HuH-7 (cell line): ENCODE measurements at places on chromosomes 7 and 10.

DNA sequence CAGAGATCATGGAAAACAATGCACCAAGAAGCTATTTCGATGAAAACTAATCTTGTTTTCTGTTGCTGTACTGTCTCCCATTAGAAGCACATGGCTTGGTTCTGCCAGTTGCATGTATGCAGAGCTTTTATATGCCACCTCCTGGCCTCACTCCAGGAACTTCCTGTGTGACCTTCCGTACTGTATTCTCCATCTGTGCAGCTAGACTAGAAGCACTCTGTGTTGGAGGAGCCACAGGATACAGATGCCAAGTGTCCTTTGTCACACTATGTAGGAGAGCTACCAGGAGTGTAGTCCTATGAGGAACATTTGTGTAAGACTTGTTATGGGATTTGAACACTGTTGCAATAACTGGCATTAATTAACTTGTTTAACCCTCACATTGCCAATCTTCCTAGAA lies 503.5 kb upstream of the TPK1 start:
- no peak for DNase-seq

GRCh38 chr7:111390000-111390399 lies 172.3 kb downstream of the IMMP2L start:
- no peak for DNase-seq

DNA sequence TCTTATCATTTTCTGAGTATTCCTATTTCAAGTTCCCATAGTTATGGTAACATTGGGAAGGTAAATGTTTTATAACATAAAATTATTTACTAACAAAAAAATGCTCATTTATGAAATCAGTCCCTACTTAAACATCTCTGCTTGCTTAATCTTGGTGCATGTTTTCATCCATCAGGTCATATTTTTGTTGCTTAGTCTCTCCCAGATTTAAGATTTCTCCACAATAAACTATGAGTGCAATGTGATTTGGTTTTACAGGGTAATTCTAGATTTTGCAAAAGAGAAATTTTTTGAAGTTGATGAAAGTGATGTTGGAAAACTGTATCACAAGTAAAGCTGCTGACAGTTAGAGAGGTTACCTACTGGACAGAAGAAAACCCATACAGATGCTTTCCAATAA lies 28.6 kb downstream of the PIK3AP1 start:
- DNase-seq, result no peak

GRCh38 chr7:128271942-128272481 lies 30.9 kb downstream of the LEP start:
- no peak for DNase-seq

DNA sequence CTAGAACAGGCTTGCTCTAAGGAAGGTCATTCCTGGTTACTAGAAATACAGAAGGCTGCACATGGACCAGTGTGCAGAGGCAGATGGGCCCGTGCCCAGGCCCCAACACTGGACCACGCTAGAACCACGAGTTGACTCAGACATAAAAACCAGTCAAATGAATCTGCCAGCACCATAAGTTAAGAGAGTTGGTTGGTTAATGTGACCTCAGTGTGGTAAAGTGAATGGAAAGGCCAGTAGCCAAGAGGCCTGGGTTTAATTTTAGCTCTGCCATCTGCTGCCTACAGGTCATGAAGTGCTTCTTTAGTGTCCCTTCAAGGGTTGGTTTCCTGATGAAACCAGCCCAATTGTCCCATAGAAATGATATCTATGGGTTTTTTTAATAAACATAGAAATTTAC lies 329.6 kb upstream of the NRP1 start:
- DNase-seq, result no peak

GRCh38 chr7:252216-252965 lies 37.6 kb upstream of the FOXL3 start:
- no peak for DNase-seq

DNA sequence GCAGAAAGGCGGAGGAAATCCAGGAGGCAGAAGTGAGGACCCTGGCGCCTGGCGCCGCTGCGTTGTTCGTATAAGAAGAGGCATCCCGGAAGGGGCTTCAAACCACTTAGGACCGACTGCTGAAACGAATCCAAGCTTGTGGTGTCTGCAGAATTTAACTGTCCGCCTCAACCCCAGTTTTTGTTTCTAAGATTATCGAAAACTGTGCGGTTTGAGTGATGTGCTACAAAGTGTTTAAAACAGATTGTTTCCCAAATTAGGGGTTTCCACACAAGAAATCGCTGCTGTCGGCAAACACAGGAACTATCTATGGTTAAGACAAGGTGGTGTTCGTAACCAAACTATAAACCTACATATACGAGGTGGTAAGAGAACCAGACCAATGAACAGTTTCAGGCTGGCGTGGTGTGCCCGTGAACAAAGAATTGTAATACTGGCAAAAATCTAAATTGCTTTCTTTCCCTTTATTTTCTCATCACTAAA lies 835 bp upstream of the DGKI start:
- DNase-seq, result no peak

DNA sequence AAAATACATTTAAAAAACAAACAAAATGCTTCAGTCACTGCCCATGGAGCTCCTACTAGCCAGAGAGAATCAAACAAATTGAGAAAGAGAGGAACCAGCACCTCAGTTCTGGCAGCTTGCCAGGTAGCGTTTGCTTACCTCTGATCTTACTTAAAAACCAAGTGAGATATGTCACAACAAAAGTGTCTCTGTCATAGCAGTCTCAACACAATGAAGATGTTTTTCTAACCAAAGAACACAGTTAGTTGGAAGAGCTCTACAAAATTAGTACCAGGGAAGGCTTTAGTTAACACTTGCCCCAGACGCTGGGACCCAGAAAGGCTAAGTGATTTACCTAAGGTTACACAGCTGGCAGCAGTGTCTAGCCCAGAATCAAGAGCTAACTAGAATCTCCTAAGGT lies 3.4 kb downstream of the DOCK4 start:
- DNase-seq, result no peak

- DNase-seq, result no peak
Measured at GRCh38 chr7:42253316-42253715, 16.3 kb upstream of the GLI3 start.

DNA sequence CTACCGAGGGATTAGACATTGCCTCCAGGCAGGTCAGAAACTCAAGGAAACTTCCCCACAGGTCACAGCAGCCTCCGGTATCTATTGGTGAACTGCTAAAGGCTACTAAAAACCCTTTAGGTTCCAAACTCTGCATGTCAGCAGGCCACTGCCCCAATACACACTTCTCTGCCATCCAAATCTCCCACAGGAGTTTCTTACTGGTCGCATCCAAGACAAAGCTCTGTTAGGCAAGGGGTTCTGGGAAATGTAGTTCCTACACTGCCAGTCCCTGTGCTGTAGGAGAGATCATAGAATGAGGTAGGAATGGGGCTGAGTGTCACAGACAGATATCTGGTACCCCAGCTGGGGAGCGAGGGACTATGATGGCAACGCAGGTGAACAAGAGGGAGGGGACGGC lies 757.0 kb upstream of the C7orf33 start:
- DNase-seq, result peak; percentile 10

GRCh38 chr7:18086165-18087025 lies 58.7 kb upstream of the PRPS1L1 start:
- peak; percentile 58 for DNase-seq

GRCh38 chr7:34389332-34390078 lies 268.5 kb upstream of the NPSR1 start:
- no peak for DNase-seq

DNA sequence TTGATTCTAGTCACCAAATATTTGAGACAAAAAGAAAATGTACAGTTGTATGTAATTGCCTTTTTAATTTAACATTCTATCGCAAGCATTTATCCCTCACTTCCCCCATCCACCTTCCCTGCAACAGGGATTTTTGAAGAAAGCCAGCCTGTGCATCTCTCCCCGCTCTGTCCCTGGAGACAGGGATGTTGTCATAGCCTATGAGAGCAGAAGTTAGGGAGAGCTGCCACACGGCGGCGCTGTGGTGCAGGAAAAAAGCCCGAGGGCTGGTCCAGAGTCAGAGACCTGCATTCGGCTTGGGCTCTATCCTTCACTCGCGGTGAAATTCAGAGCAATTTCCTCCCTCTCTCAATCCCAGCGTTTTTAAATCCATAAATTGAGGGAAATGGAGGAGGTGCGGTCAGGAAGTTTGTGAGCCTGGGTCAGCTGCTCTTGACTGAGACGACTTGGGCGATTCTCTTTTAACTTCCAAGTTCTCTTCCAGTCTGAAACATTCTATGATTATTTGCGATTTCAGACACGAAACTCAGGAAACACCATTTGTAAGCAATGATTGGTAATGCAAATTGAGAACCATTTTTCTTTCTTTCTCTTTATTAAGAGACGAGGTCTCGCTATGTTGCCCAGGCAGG lies 17.5 kb downstream of the HKDC1 start:
- DNase-seq, result peak; percentile 73

- no peak for DNase-seq
Measured at GRCh38 chr7:11006291-11006690, 32.6 kb downstream of the PHF14 start.

DNA sequence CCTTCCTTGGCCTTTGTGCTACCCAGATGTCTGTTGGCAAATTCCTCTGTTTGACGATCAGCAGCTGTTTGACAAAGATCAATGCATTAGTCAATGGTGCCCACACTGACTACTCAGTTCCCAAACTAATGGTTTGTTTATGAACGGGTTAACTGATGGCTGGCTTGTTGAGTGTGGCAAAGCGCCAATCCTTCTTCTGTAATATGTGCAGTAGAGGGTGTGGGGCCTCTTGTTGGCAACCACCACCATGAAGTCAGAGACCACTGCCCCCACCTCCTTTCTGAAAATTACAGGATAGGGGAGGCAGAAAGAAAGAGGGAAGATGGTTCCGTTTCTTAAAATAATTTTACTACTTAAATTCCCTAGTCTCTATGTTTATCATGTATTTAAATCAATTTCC lies 2.6 kb upstream of the PLCE1 start:
- no peak for DNase-seq

DNA sequence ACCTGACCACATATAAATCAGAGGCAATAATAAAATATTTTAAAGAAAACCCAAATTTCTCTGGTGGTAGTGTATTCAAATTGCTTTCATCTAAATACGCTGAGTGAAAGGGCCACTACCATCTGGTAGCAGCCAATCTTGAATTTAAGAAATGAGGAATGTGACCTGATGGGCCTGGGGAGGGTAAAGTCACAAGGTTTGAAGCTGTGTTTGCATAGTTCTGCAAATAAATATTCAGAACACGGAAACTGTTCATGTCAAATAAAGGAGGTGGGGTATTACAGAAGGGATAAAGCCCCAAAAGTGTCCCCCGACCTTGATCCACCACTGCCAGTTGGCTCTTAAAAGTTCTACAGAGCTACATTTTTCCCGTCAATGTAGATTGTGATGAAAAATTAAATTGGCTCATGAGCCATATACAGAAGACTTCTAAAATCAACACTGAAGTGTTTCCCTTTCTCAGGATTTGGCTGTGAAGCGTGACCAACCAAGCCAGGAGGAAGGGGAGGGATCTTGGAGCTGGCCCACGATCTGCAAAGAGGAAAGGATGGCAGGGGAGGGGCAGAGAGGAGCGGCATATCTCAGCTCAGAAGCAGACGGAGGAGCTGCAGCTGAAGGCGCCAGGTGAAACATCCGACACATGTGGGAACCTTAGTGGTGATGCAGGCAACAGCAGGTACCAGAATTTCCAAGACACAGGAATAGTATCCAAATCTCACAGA lies 39.6 kb downstream of the MPP7 start:
- DNase-seq, result no peak

DNA sequence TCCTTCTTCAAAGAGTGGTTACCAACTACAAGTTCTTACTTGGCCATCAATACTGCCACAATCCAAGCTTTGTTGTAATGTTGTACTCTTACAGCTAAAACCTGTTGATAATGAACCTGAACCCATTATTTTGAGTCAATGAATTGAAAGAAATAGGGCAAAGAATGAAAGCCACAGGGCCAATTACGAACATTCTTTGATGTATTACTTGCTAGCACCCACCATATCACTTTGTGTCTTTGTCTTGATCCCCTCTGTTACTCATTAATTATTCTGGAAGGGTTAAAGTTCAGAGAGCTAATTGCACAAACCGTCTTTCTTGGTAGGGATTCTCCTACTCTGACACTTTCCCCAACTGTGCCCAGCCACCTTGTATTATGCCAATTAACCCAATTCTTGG lies 53.2 kb upstream of the TFEC start:
- no peak for DNase-seq

GRCh38 chr10:63866747-63867140 lies 345.5 kb downstream of the REEP3 start:
- DNase-seq, result peak; percentile 9

- no peak for DNase-seq
Measured at GRCh38 chr10:69721690-69722310, 79.9 kb upstream of the COL13A1 start.

DNA sequence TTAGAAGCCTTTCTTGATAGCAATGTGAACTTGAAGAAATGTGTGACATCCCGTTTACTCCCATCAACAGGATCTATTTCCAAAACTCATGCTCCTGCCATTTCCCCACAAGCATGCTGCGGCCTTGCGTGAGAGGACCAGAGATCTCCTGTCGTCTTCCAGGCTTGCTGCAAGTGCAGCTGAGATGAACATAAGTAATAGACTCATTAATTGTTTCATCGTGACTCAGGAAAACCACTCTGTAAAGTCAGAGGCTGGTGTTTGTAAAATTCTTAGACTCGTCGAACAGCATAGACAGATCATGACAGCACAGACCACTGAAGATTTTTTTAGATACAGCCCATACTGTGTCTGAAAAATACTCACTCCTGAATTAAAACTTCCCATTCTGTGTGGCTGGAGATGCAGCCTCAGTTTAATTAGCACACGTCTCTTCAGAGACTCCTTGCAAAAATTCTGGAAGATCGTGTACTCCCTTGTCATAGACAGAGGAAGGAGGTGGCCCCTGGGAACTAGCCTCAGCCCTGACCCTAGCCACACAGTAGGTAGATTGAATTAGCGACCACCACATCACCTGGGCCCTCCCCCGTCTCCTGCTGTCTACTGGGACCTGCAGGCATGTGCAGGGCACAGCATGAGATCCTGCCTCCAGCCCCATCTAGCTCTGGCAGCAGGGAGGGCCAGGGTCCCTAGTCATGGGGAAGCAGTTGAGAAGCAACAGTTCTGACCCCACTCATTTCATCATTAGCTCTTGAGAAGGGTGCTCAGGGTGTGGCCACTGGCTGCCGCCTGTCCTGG lies 226.0 kb downstream of the CELF2 start:
- no peak for DNase-seq

DNA sequence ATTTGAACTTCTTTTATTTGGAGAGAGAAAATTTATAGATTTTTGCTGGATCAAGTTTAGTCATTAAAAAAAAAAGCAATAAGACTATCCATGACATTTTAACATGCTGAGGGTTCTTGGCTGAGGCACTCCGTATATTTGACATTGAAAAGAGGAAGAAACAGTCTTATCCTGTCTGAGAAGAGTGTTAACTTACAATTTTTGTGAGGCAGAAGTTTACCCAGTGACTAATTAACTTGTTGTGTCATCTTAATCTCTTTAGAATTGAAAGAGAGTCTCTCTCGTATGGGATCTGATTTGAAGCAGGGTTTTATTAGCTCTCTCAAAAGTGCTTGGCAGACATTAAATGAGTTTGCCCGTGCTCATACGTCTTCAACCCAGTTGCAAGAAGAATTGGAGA lies 39.3 kb downstream of the SEC23IP start:
- no peak for DNase-seq
